ENCODE measurements at places on chromosomes 16 and 17. TPM values are rescaled to one million over a fixed set of nuclear protein-coding genes. Genes with fewer than 3 reads are reported as not detected.

Gene SPATA32
- not detected for total RNA-seq

Gene NRN1L
- total RNA-seq = 1.6 TPM

Gene FA2H
- not detected for total RNA-seq

Gene HBA2
- 1,146 TPM for total RNA-seq

Gene KRTAP1-1
- total RNA-seq = not detected

Gene CCNF
- total RNA-seq = 1.0 TPM

DNA sequence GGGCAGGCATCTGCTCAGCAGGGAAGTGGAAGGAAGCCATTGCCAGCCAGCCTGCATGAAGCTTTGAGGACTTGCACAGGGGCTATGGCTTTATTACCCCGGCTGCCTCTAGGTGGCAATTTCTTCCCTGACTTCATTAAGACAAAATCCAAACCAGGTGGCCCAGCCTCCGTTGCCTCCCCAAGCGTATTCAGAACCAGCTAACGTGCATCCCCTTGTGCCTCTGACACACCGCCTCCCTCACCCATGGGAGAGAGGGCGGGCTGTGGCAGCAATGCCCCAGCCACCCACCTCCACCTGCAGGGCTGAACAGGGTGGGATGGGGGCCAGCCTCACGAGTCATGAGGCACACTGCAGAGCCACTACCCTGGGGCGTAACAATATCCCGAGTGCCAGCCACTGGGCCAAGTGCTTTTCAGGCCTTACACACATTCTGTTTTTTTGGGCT is 6.8 kb downstream of the KIFC3 start:
- peaks cover 35% of the 10 kb centered on the region for H3K4me1 ChIP-seq
- DNase-seq = peak; percentile 32
- H3K27ac ChIP-seq = no peak overlapping the region
- no peaks in the 10 kb centered on the region for H3K27me3 ChIP-seq
- H3K36me3 ChIP-seq = peaks cover 70% of the 10 kb centered on the region

DNA sequence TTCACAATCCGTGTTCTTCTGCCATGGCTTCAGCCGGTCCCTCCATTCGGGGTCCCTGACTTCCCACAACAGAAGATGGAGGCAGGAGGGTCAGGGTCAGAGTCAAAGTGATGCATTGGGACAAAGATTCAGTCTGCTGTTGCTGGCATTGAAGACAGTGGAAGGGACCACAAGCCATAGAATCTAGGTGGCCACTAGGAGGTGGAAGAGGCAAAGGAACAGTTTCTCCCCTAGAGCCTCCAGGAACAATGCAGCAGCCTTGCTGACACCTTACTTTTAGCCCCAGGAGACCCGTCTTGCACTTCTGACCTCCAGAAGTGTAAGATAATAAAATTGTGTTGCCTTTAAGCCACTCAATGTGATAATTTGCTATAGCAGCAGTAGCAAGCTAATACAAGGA is 55.9 kb downstream of the MFSD11 start:
- DNase-seq = no peak
- peaks cover 3% of the 10 kb centered on the region for H3K4me1 ChIP-seq
- H3K27ac ChIP-seq = no peak overlapping the region
- H3K4me3 ChIP-seq = no peak overlapping the region
- no peaks in the 10 kb centered on the region for H3K36me3 ChIP-seq

GRCh38 chr17:29591146-29591736 is 1.7 kb upstream of the ANKRD13B start:
- no peaks in the 10 kb centered on the region for H3K36me3 ChIP-seq
- H3K27me3 ChIP-seq = no peaks in the 10 kb centered on the region
- H3K27ac ChIP-seq = peak overlapping the region; percentile 92
- peaks cover 67% of the 10 kb centered on the region for H3K4me1 ChIP-seq
- peak overlapping the region; percentile 61 for H3K4me3 ChIP-seq
- DNase-seq = peak; percentile 42

- no peaks in the 10 kb centered on the region for H3K27me3 ChIP-seq
- peak overlapping the region; percentile 36 for H3K27ac ChIP-seq
- DNase-seq = peak; percentile 21
- peaks cover 12% of the 10 kb centered on the region for H3K4me1 ChIP-seq
These were observed 36.8 kb upstream of the DYNLL2 start for GRCh38 chr17:58046239-58047094.

- no peak overlapping the region for H3K4me3 ChIP-seq
- no peaks in the 10 kb centered on the region for H3K36me3 ChIP-seq
- H3K27me3 ChIP-seq = no peaks in the 10 kb centered on the region
- no peak overlapping the region for H3K27ac ChIP-seq
- no peak for DNase-seq
- no peaks in the 10 kb centered on the region for H3K4me1 ChIP-seq
These were observed 106.3 kb upstream of the HAS3 start for GRCh38 chr16:68999114-68999513.

GRCh38 chr17:80931421-80932265 is 60.0 kb upstream of the CHMP6 start:
- H3K27me3 ChIP-seq = no peaks in the 10 kb centered on the region
- peaks cover 19% of the 10 kb centered on the region for H3K36me3 ChIP-seq
- DNase-seq = no peak
- no peak overlapping the region for H3K27ac ChIP-seq

GRCh38 chr16:23055481-23055880 is 93.8 kb downstream of the USP31 start:
- peaks cover under 1% of the 10 kb centered on the region for H3K4me1 ChIP-seq
- H3K27ac ChIP-seq = no peak overlapping the region
- H3K36me3 ChIP-seq = no peaks in the 10 kb centered on the region

DNA sequence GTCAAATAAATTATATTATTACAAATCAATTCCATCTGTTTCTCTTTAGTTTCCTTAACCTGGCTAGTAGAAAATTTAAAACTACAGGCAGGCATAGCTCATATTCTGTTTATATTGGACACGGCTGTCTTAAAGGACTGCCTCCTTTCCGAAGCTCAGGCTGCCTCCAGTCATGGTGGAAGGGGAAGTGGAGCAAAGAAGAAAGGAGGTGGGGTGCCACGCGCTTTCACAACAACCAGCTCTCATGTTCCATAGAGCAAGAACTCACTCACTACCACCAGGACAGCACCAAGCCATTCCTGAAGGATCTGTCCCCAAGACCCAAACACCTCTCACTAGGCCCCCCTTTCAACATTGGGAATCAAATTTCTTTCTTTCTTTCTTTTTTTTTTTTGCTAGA is 149.3 kb upstream of the KCNJ18 start:
- no peaks in the 10 kb centered on the region for H3K27me3 ChIP-seq
- DNase-seq = no peak
- no peak overlapping the region for H3K27ac ChIP-seq
- no peaks in the 10 kb centered on the region for H3K4me1 ChIP-seq
- no peak overlapping the region for H3K4me3 ChIP-seq

GRCh38 chr16:77869997-77870813 is 81.8 kb downstream of the VAT1L start:
- H3K27ac ChIP-seq = peak overlapping the region; percentile 88
- no peak overlapping the region for H3K4me3 ChIP-seq
- peak; percentile 44 for DNase-seq
- no peaks in the 10 kb centered on the region for H3K36me3 ChIP-seq
- H3K27me3 ChIP-seq = no peaks in the 10 kb centered on the region

DNA sequence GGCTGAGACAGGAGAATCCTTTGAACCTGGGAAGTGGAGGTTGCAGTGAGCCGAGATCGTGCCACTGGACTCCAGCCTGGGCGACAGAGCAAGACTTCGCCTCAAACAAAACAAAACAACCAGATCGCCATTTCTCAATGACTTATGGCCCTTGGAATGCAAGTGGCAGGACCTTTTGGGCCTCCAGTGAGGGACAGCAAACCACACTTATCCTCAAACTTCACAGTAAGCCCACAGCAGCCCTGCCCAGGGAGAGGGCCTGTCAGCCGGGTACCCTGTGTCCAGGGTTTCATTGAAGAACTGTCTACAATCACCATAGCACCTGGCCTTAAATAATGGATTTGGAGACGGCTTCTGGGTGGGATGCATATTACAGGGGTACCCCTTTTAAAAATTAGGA is 11.7 kb downstream of the TRAF4 start:
- peaks cover 8% of the 10 kb centered on the region for H3K4me1 ChIP-seq
- H3K36me3 ChIP-seq = peaks cover 7% of the 10 kb centered on the region
- no peak for DNase-seq
- no peaks in the 10 kb centered on the region for H3K27me3 ChIP-seq

Measured in heart right ventricle (tissue), 16 donors.